ENCODE measurements at places on chromosomes 6 and 20. TPM values are rescaled to one million over a fixed set of nuclear protein-coding genes. Genes with fewer than 3 reads are reported as not detected.

DNA sequence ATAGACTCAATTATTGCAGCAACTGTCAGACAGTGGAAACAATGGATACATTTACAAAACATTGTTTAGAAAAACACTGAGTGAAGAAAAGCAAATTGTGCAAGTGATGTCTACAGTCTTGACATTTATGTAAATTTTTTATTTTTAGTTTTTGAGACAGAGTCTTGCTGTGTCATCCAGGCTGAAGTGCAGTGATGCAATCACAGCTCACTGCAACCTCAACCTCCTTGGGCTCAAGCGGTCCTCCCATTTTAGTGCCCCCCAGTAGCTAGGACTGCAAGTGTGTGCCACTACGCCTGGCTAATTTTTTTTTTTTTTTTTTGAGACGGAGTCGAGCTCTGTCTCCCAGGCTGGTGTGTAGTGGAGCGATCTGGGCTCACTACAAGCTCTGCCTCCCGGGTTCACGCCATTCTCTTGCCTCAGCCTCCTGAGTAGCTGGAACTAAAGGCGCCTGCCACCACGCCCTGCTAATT is 9.7 kb downstream of the CNBD2 start:
- H3K4me1 ChIP-seq, result no peaks in the 10 kb centered on the region
- no peaks in the 10 kb centered on the region for H3K36me3 ChIP-seq
- no peak for DNase-seq

GRCh38 chr20:13291157-13291556 is 70.1 kb downstream of the ISM1 start:
- H3K4me1 ChIP-seq, result peaks cover 14% of the 10 kb centered on the region
- no peaks in the 10 kb centered on the region for H3K27me3 ChIP-seq
- no peaks in the 10 kb centered on the region for H3K36me3 ChIP-seq
- no peak overlapping the region for H3K4me3 ChIP-seq

- H3K27me3 ChIP-seq, result no peaks in the 10 kb centered on the region
- no peak overlapping the region for H3K4me3 ChIP-seq
- H3K36me3 ChIP-seq, result no peaks in the 10 kb centered on the region
- H3K4me1 ChIP-seq, result peaks cover under 1% of the 10 kb centered on the region
- H3K27ac ChIP-seq, result no peak overlapping the region
- DNase-seq, result no peak
Measured at GRCh38 chr6:24796616-24797290, 2.0 kb downstream of the ARMH2 start.

DNA sequence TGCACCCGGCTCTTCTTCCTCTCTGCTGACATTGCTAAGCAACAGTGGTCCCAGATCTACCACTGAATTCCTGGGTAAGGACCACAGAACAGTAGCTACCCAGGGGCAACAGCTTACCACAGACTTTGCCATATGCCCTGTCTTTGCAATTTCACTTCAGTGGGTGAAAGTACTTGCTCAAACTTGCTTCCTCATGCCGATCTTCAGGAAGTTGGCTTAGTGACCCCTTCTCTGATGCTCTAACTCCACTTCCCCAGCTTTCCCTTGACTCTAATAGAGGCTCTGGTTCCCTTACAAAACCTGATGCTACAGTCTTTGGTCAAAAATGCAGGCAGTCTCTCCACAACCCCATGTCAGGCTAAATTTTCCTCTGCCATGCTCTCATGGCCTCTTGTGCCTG is 3.3 kb upstream of the TAAR5 start:
- H3K27me3 ChIP-seq, result no peaks in the 10 kb centered on the region
- no peak overlapping the region for H3K27ac ChIP-seq
- H3K4me3 ChIP-seq, result no peak overlapping the region
- H3K36me3 ChIP-seq, result no peaks in the 10 kb centered on the region

DNA sequence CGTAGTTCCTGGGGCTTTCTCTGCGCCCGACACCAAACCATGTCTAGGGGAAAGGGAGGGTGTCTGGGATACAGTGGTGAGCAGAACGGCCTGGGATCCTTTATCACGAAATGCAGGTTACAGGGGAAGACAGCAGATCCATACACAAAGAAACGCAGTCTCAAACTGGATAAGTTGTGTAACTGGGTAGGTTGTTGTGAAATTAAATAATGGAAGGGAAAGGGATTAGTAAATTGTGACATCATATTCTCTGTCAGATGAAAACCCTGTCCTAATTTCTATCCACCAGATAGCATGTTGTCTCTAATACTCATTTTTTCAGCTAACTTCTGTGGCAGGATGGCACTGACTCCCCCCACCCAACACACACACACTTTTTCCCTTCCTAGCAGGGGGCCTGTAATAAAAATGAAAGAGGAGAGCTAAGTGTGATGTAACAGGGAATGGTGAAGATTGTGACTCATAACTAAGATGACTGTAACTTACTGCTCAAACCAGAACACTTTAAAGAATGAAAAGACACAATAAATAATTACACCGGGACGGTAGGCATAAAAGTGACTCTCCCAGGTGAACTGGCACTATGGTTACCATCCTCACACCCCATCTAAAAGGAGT is 769 bp upstream of the TRPC4AP start:
- peak; percentile 15 for DNase-seq
- H3K27me3 ChIP-seq, result no peaks in the 10 kb centered on the region
- peaks cover 18% of the 10 kb centered on the region for H3K4me1 ChIP-seq
- peak overlapping the region; percentile 98 for H3K27ac ChIP-seq
- no peaks in the 10 kb centered on the region for H3K36me3 ChIP-seq

- no peaks in the 10 kb centered on the region for H3K27me3 ChIP-seq
- H3K36me3 ChIP-seq, result no peaks in the 10 kb centered on the region
- no peak overlapping the region for H3K27ac ChIP-seq
- no peak overlapping the region for H3K4me3 ChIP-seq
- peaks cover 13% of the 10 kb centered on the region for H3K4me1 ChIP-seq
Measured at GRCh38 chr6:150366118-150366778, 2.6 kb upstream of the IYD start.

- H3K4me3 ChIP-seq, result no peak overlapping the region
- no peaks in the 10 kb centered on the region for H3K36me3 ChIP-seq
Measured at GRCh38 chr6:138592749-138593123, 93.4 kb upstream of the NHSL1 start.

DNA sequence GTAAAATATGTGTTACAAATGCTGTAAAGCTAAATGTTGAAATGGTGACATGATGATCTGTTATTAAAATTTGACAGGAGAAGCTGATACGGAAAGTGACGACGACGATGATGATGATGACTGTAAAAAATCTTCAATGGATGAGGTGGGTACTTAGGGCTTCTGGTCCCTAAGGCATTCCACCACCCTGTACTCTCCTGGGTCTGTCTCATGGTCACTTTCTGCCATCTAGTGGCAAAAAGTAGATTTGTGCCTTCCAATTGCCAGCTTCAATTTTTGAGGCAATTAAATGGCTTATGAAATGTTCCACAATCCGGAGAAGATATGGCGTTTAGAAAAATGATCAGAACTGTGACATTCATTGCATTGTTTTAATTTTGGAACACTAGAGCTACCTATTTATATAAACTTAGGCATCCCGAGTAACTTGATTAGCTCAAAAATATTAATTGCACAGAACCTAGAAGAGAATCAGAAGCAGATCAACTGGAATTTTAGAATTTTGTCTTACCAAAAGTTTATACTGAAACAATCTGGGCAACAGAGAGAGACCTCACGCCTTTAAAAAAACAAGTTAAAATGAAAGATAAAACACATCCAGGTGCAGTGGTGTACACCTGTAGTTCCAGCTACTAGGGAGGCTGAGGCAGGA is 346.5 kb upstream of the PLCB4 start:
- H3K36me3 ChIP-seq, result no peaks in the 10 kb centered on the region
- H3K4me1 ChIP-seq, result peaks cover 4% of the 10 kb centered on the region
- H3K27ac ChIP-seq, result no peak overlapping the region
- peak; percentile 71 for DNase-seq
- no peak overlapping the region for H3K4me3 ChIP-seq

GRCh38 chr6:140101367-140101766 is 726.9 kb upstream of the CITED2 start:
- H3K4me1 ChIP-seq, result no peaks in the 10 kb centered on the region
- H3K27ac ChIP-seq, result no peak overlapping the region
- H3K36me3 ChIP-seq, result no peaks in the 10 kb centered on the region
- H3K27me3 ChIP-seq, result no peaks in the 10 kb centered on the region
- H3K4me3 ChIP-seq, result no peak overlapping the region

- H3K4me3 ChIP-seq, result no peak overlapping the region
- H3K4me1 ChIP-seq, result peaks cover 6% of the 10 kb centered on the region
- DNase-seq, result no peak
- H3K27me3 ChIP-seq, result no peaks in the 10 kb centered on the region
- H3K36me3 ChIP-seq, result no peaks in the 10 kb centered on the region
- no peak overlapping the region for H3K27ac ChIP-seq
Measured at GRCh38 chr6:140653972-140654371, 1279.5 kb upstream of the CITED2 start.

GRCh38 chr6:8738951-8739350 is 303.6 kb upstream of the SLC35B3 start:
- H3K4me1 ChIP-seq, result peaks cover 8% of the 10 kb centered on the region
- H3K4me3 ChIP-seq, result no peak overlapping the region
- H3K27ac ChIP-seq, result no peak overlapping the region
- no peak for DNase-seq
- no peaks in the 10 kb centered on the region for H3K27me3 ChIP-seq
- H3K36me3 ChIP-seq, result no peaks in the 10 kb centered on the region

GRCh38 chr20:57598060-57598459 is 22.2 kb downstream of the ZBP1 start:
- H3K27ac ChIP-seq, result no peak overlapping the region
- DNase-seq, result no peak
- H3K36me3 ChIP-seq, result no peaks in the 10 kb centered on the region
- no peaks in the 10 kb centered on the region for H3K27me3 ChIP-seq
- no peak overlapping the region for H3K4me3 ChIP-seq

- H3K27ac ChIP-seq, result no peak overlapping the region
- no peaks in the 10 kb centered on the region for H3K4me1 ChIP-seq
- H3K36me3 ChIP-seq, result no peaks in the 10 kb centered on the region
Measured at GRCh38 chr6:88184921-88185320, 18.8 kb upstream of the CNR1 start.

- peaks cover 27% of the 10 kb centered on the region for H3K27me3 ChIP-seq
- peak overlapping the region; percentile 63 for H3K4me3 ChIP-seq
- H3K27ac ChIP-seq, result peak overlapping the region; percentile 53
- H3K4me1 ChIP-seq, result no peaks in the 10 kb centered on the region
- no peaks in the 10 kb centered on the region for H3K36me3 ChIP-seq
- DNase-seq, result peak; percentile 55
Measured at GRCh38 chr6:104955927-104956730, 778 bp upstream of the LIN28B start.

DNA sequence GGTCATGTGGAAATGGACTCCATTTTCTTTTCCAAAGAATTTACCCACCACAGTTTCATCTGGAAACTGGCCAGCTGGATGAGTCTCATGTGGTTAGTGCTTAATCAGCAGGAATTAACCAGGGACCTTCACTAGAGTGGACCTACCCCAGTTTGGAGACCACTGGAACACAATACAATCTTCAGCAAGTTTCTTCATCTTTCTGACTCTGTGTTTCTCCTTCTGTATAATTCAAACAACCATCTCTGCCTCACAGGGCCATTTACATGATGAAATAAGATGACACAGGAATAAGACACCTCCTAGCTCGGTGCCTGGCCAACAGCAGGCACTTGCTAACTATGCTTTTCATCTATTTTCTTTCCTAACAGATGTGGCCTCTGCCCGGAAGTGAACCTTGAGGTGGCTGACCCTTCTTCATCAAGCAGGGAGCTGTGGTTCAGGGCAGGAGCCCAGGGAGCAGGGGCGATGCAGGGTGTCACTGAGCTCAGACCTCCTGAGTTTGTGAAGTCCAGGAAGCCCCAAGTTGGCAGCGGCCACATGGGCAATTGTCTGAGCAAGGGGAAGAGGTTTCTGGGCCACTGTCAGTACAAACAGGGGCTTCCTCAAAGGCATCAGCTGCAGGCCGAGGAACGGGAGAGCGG is 98.8 kb downstream of the SOD2 start:
- no peaks in the 10 kb centered on the region for H3K27me3 ChIP-seq
- no peak overlapping the region for H3K27ac ChIP-seq
- no peak overlapping the region for H3K4me3 ChIP-seq
- no peaks in the 10 kb centered on the region for H3K36me3 ChIP-seq
- H3K4me1 ChIP-seq, result no peaks in the 10 kb centered on the region

- DNase-seq, result no peak
- no peak overlapping the region for H3K4me3 ChIP-seq
- peaks cover 9% of the 10 kb centered on the region for H3K27me3 ChIP-seq
- no peak overlapping the region for H3K27ac ChIP-seq
Measured at GRCh38 chr6:9606435-9607134, 808.3 kb downstream of the TFAP2A start.

DNA sequence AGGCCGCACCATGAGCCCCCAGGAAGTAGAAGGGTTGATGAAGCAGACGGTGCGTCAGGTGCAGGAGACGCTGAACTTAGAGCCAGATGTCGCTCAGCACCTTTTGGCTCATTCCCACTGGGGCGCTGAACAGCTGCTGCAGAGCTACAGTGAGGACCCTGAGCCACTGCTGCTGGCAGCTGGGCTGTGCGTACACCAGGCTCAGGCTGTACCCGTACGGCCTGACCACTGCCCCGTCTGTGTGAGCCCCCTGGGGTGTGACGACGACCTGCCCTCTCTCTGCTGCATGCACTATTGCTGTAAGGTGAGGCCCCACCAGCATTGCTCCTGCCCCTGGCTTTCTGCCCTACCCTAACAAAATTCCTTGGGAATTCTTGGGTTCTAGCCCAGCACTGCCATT is 13.1 kb downstream of the DNPH1 start:
- DNase-seq, result no peak
- no peak overlapping the region for H3K4me3 ChIP-seq

DNA sequence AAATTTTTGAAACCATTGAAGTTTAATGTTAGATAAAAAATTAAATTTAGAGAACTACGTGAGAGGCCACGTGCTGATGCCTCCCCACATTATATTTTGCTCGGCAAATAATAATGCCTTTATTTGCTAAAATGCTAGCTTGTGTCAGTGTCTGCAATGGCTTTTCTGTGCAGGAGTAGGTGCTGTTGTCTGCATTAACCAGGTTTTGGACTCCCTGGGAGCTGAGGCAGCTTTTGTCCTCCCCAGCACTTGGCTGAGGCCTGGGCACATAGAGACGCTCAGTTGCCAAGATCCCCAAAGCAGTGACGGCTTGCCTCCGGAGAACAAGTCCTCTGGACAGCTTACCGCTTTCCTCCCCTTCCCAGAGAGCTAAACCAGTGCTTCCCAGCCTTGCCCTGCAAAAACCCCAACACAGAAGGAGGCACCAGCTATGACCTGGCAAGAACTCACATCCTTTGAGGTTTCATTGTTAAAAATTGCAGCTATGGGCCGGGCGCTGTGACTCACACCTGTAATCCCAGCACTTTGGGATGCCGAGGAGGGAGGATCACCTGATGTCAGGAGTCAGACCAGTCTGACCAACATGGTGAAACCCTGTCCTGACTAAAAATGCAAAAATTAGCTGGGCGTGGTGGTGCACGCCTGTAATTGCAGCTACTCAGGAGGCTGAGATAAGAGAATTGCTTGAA is 59.9 kb downstream of the KAT14 start:
- no peaks in the 10 kb centered on the region for H3K4me1 ChIP-seq
- H3K36me3 ChIP-seq, result no peaks in the 10 kb centered on the region
- H3K4me3 ChIP-seq, result no peak overlapping the region
- no peaks in the 10 kb centered on the region for H3K27me3 ChIP-seq

PNLDC1 gene
- not detected for total RNA-seq

LCA5 gene
- 5.6 TPM for total RNA-seq

ENPP5 gene
- total RNA-seq, result 11.5 TPM

COL19A1 gene
- 3.3 TPM for total RNA-seq

LTB gene
- total RNA-seq, result 2.4 TPM

SLC22A1 gene
- total RNA-seq, result 6.7 TPM
